WERI-Rb-1 (cell line): ENCODE measurements at places on chromosomes 7 and 10.

DNA sequence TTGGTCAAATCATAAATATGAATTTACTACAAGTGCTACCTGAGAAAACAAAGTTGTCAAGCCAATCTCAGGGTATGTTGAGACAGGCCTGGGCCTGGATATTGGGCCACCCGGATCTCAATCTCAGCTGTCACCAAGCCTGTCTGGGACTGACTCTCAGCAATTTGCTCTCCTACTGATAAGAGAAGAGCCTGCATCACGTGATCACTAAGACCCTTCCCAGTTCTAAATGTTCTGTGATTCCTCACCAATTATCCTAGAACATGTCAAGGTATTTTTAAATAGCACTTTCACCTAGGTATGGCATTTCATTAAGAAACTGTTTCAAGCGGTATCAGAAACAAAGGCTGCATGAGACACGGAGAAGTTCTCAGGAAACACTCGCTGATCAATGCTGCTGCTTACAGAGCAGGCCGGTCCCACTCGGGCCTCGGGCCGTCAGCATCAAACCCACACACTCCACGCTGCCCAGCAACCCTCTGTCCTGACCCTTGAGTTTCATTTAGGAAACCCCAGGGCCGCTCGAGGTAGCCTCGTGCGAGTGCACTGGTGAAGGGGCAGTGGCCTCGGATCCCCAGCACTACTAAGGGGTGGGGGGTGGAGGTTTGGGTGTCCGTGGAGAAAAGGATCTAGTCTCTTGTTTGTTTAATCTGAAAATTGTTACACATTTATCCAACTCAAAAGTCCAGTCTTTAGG lies 4.1 kb downstream of the KLF6 start:
- no peak for DNase-seq

GRCh38 chr10:72563327-72563932 lies 62.4 kb downstream of the MICU1 start:
- DNase-seq, result no peak

GRCh38 chr10:10816447-10816846 lies 201.2 kb upstream of the CELF2 start:
- DNase-seq, result no peak

DNA sequence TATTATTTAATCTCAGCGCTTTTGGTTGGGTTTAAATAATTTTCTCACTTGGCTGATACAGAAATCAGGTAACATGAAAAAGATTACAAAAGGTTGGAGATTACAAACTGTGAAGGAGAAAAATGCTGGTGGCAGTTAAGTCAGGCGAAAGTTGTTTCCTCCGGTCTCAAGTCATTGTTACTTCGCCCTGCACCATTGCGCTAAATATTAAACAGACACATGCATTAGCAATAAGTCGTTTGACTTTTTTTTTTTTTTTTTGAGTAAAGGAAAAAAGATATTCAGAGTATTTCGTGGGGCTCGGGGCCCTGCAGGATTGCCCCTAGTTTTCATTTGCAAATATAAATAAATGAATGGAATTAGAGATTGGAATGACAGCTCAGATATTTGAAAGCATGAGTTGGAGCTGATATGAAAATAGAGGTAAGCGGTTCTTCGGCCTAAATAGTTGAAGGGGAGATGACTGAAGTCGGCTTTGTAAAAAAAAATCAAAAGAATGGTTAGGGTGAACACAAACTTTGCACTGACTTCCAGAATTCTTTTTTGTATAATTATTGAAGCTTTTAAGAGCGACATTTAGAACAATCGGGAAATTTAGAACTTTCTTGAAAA lies 914 bp downstream of the SDHAF3 start:
- DNase-seq, result no peak

- no peak for DNase-seq
These were observed 34.2 kb downstream of the ACTA2 start for GRCh38 chr10:88918191-88918905.

DNA sequence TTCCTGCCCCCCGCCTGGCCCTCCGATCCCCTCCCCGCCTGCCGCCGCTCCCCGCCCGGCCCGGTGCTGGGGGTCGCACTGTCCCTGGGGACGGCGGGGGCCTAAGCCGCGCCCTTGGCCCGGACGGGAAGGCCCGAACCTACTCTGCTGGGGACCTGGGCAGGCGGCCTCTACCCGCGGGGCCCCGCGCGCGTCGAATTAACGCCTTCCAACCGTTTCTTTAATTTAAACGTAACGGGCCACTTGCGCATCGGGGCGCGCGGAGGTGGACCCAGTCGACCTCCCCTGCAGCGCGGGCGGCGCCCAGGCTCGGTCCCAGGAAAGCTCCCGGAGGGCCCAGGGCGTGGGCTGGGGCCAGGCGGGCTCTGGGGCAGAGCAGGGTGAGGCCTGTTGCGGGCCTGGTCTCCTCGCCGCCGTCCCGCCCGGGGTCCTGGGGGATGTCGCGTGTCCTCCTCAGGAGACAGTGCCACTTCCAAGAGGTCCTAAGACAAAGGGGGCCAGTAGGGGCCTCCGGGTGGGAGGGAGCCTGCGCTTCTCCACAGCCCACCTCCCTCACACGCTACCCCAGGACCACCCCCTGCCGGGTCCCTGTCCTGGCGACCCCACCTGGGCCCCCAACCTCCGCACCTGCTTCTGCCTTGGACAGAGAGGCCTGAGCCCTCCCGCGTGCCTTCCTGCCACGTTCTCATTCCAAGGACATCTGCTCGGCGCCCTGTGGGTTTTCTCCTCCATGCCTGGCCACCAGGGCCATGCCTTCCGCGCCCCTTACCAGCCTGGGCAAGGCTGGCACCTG lies 658 bp upstream of the PTPRN2 start:
- DNase-seq, result no peak

DNA sequence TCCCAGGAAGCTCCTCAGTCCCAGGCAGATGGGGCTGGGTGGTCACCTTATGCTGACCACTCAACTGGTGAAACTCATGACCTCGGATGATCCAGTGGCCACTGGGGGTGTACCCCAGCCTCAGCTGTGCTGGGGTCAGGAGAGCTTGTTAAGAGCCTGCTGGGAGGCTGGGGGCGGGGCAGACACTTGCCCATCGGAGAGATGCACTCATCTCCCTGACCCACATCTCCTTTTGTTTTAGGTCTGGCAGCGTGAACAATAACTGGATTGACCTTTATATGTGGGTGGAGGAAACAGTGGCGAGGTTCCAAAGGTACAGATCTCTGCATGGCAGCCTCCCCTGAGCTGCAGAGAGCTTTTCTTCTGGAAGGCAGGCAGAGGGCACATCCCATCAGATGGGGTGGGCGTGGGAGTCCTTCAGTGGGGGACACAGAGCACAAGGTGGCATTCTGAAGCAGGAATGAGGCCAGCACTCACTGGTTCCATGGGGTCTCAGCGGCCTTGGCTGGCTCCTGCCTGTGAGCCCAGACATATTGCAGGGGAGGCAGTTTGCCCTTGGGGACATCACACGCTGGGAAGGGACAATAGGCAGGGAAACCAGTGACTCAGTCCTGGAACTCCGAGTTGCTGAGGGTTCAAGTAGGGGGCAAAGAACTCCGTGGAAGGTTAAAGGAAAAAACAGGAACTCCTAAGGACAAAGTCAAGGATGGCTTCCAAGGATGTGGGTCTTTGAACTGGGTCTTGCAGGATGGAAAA lies 5.2 kb downstream of the ANTXRL start:
- DNase-seq, result no peak

GRCh38 chr7:27178366-27178765 lies 4.2 kb upstream of the HOXA10 start:
- DNase-seq, result peak; percentile 2

GRCh38 chr7:35550831-35551230 lies 144.1 kb downstream of the HERPUD2 start:
- DNase-seq, result no peak

DNA sequence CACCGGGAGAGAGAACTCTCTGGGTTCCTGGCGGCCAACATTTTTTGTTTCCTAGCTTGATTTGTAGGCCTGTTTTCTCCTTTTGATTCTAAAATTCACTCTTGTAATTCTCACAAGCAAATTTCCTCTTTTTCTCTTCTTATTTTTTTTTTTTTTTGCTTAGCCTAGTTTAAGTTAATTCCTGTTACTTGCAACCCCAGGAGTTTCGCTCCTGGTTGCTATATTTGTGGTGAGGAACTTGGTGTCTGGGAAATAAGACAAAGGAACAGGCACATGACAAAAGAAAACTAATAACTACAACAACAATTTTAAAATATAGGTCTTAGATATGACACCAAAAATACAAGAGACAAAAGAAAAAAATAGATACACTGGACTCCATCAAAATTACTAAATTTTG lies 6.7 kb downstream of the AOAH start:
- DNase-seq, result no peak

GRCh38 chr7:127844165-127844564 lies 187.1 kb downstream of the LRRC4 start:
- DNase-seq, result peak; percentile 24

DNA sequence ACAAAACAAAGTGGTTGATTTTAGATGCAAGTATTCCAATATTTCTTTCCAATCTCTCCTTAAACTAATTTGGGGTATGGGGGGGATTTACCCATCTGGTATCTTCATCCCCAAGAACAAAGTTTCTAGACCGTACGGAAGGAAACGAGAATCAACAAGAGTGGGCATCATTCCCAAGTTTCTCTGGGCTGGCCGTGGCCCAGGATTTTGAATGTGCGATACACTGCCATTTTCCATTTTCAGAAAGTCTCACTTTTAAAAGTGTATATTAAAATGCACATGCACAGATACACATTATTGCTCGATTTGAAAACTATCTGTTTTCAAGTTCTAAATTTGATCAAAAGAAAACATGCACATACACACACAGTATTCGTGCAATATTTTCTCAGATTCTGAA lies 234.5 kb downstream of the CHCHD3 start:
- no peak for DNase-seq

DNA sequence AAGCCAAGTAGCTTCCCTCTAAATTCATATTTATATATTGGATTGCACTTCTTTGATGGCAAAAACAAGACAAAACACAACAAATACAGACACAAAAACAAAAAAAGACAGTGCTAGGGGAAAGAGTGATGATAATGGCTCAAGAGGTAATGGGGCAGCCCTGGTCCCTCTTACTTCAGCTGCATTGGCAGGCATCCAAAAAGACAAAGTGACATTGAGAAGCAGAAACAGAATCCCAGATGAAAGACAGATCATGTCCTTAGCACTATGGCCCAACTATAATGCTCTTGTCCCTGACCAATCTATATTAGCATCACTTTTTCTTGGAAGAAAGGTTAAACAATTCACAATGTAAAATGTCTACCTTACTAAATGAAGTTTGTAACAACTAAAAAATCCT lies 76.2 kb downstream of the GPR85 start:
- DNase-seq, result no peak

GRCh38 chr10:69960988-69961880 lies 91.4 kb upstream of the MACROH2A2 start:
- DNase-seq, result no peak

DNA sequence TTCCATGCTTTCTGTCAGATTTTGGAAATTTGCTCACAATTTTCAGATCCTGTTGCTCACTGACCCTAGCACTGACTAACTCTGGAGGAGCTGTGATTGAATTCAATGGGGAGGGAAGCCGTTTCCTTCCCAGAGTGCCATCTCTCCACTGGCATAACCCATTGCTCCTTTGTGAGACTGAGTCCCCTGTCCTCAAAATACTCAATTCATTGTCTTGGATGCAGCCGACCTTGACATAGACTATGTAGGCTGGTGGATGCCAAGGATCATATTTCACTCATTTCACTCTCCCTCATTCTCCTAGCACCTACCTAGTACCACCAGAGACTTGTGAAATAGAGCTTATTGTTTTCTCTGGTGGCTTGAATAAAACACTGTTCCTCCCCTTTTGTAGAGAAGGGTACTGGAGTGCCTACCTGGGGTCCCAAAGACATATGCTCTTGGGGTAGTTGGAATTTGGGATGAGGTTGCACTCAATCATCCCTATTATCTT lies 511.3 kb upstream of the ZMIZ1 start:
- no peak for DNase-seq

GRCh38 chr7:81410471-81411117 lies 359.3 kb downstream of the HGF start:
- DNase-seq, result no peak

DNA sequence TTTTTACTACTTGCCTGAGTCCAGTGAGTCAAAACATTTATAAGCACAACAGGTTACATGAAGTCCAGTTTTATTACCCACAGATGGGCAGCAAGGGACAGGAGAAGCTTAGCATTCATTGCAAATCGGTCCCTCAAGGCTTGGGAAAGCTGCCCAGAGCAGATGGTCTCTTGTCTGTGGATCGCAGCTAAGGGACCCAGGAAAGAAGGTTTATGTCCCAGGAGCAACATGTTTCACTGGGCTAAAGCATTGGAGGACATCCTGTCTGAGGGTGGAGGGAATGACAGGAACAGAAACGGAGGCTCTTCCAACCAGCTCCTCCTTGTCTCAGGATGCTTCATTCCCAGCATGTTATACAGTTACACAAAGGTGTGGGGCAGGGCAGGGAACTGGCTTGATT lies 39.3 kb downstream of the TRIM24 start:
- DNase-seq, result peak; percentile 55

DNA sequence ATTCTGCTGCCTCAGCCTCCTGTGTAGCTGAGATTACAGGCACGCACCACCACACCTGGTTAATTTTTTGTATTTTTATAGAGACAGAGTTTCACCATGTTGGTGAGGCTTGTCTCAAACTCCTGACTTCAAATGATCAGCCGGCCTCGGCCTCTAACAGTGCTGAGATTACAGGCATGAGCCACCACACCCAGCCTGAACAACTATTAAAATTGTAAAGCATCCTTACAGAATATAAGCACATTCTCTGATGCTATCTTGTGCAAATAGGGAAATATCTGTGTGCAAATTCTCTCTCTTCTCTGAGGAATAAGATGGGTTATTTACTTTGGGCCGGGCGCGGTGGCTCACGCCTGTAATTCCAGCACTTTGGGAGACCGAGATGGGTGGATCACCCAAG lies 12.5 kb downstream of the NUDCD3 start:
- DNase-seq, result no peak
